ENCODE measurements at places on chromosomes 5 and 9. TPM values are rescaled to one million over a fixed set of nuclear protein-coding genes. Genes with fewer than 3 reads are reported as not detected.

GRCh38 chr9:123679330-123679987 lies 250.5 kb downstream of the DENND1A start:
- H3K36me3 ChIP-seq = no peaks in the 10 kb centered on the region
- H3K27ac ChIP-seq = no peak overlapping the region
- no peak overlapping the region for H3K4me3 ChIP-seq
- DNase-seq = no peak
- H3K4me1 ChIP-seq = no peaks in the 10 kb centered on the region
- H3K27me3 ChIP-seq = no peaks in the 10 kb centered on the region

DNA sequence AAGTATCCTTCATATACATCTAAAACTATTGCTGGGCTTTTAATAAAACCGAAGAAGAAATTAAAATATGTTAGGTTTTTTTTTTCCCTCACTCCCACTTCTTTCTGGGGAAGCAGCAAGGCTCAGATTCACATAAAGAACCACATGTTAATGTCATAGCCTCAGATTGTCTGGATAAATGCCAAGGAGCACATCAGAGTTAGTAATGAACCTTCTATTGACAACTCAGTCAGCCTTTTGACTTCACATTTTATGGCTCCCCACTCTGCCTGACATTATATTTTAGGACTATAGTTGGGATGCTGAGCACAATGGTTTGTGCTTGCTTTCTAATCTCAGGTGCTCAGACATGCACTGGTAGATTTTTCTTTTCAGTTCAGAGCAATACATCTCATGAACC lies 21.8 kb downstream of the DMAC1 start:
- no peak overlapping the region for H3K4me3 ChIP-seq
- no peaks in the 10 kb centered on the region for H3K4me1 ChIP-seq
- H3K27ac ChIP-seq = no peak overlapping the region

- no peaks in the 10 kb centered on the region for H3K36me3 ChIP-seq
- H3K27ac ChIP-seq = no peak overlapping the region
- DNase-seq = no peak
- no peaks in the 10 kb centered on the region for H3K4me1 ChIP-seq
- H3K27me3 ChIP-seq = no peaks in the 10 kb centered on the region
- no peak overlapping the region for H3K4me3 ChIP-seq
Measured at GRCh38 chr9:10003047-10003446, 609.8 kb downstream of the PTPRD start.

DNA sequence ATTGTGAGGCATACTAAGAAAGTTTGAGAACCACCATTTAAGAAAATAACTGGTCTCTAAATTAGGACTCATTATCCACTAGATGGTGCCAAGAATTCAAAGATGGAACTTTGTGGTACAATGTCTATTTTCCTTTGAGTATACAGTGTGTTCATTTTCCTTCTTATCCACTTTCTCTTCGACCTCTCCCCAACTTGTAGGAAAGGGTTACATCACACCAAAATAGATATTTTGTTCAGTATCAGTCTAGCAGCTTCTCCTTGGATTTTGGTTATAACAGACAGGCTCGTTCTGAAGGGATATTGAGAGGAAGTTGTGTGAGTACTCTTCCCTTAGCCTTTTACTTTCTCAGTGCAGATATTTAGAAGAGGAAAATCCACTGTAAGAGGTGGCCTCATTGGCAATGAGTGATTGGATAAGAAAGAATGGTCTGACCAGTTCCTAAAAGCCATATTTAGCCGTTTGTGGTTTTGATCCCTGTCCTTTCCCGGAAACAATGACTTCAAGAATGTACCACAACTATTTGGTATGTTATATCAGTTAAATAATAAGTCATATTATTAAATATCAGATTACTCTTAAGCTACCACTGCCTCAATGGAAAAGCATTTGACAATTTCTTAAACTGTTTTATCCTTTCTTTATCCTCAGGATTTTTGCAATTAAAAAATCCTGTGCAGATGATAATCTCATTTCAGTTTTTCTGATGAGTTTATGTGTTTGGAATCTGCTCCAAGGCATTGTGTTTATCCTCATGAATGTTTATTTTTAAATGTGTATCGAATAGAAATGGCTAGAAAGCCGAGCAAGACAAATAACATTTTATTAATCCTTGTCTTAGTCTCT lies 69.0 kb upstream of the GRAMD2B start:
- no peak for DNase-seq
- no peaks in the 10 kb centered on the region for H3K27me3 ChIP-seq
- H3K4me3 ChIP-seq = no peak overlapping the region
- no peaks in the 10 kb centered on the region for H3K4me1 ChIP-seq

DNA sequence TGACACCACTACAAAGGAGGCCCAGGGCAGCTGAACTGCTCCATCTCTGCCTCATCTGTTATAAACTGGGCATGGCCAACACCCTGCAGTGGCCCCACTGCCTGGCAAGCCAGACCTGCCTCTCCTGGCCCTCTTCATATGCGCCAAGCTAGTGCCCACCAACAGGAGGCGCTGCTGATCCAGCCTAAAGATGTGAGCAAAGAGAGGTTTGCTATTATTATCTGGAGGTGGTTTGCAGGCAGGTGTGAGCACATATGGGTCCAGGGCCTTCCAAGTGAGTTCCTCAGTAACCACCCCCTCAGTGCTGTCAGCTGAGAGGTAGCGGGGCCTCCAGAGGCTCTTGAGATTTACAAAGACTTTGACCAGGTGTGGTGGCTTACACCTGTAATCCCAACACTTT lies 232.2 kb downstream of the SYK start:
- H3K36me3 ChIP-seq = no peaks in the 10 kb centered on the region
- no peaks in the 10 kb centered on the region for H3K27me3 ChIP-seq
- H3K4me1 ChIP-seq = peaks cover 15% of the 10 kb centered on the region
- H3K4me3 ChIP-seq = no peak overlapping the region
- H3K27ac ChIP-seq = no peak overlapping the region

- H3K36me3 ChIP-seq = no peaks in the 10 kb centered on the region
- no peaks in the 10 kb centered on the region for H3K27me3 ChIP-seq
- peak; percentile 7 for DNase-seq
- H3K4me1 ChIP-seq = no peaks in the 10 kb centered on the region
- H3K4me3 ChIP-seq = no peak overlapping the region
Measured at GRCh38 chr9:89808756-89809181, 204.0 kb downstream of the GADD45G start.

GRCh38 chr5:77181596-77182304 lies 28.7 kb upstream of the PDE8B start:
- H3K36me3 ChIP-seq = no peaks in the 10 kb centered on the region
- no peaks in the 10 kb centered on the region for H3K4me1 ChIP-seq
- DNase-seq = no peak
- no peak overlapping the region for H3K4me3 ChIP-seq

- no peaks in the 10 kb centered on the region for H3K27me3 ChIP-seq
- no peak overlapping the region for H3K4me3 ChIP-seq
- no peaks in the 10 kb centered on the region for H3K36me3 ChIP-seq
- H3K27ac ChIP-seq = no peak overlapping the region
- H3K4me1 ChIP-seq = no peaks in the 10 kb centered on the region
- DNase-seq = no peak
Measured at GRCh38 chr5:108484035-108484434, 102.1 kb upstream of the FBXL17 start.

GRCh38 chr9:110178281-110178680 lies 29.7 kb downstream of the C9orf152 start:
- no peaks in the 10 kb centered on the region for H3K4me1 ChIP-seq
- no peak overlapping the region for H3K4me3 ChIP-seq
- H3K27ac ChIP-seq = no peak overlapping the region
- H3K27me3 ChIP-seq = no peaks in the 10 kb centered on the region

DNA sequence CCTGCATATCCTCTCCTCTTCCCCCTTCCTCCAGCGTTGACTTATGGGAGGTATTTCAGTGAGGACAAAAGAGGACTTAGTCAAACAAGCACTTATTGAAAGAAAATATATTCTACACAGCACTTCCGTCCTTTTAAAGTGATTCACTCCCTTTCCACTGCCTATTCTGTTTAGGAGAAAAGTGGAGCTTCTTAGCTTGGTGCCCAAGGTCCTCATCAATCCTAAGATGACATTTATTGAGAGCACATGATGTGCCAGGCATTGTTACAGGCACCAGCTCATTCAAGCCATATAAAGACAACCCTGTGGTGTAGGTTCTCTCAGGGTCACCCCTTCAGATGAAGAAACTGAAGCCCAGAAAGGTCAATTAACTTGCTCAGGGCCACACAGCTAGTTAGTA lies 95.9 kb downstream of the KCNIP1 start:
- no peak overlapping the region for H3K4me3 ChIP-seq
- no peak for DNase-seq
- H3K36me3 ChIP-seq = no peaks in the 10 kb centered on the region

DNA sequence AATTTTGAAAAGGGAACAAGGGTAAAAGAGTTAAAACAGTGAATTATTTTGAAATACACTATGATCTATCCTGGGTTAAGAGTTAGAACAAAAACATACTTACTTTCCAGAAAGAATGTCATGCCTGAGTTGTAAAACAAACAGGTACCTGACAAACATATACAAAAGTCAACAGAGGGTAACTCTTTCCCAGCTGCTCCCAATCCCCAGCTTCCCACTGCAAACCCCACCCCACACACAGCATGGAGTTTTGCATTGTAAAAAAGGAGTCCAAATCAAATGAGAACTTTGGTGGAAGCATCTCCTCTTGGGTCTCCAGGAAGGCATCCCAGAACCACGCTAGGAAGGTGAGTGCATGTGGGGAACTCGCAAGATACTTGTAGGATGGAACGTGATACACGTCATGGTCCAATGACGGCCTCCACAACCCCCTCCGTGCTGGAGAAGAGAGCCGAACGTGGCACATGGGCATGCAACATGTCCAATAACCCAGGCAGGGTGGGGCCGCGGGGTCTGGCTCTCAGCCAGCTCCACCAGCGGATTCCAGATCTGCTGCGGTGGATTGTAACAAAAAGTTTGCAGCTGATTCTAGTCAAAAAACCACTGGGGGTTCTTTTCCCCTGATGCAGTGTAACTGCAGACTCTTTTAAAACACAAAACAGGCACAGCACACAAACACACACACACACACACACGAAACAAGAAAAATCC lies 55.8 kb downstream of the EPB41L4B start:
- no peaks in the 10 kb centered on the region for H3K4me1 ChIP-seq
- H3K4me3 ChIP-seq = no peak overlapping the region
- no peak for DNase-seq
- H3K36me3 ChIP-seq = no peaks in the 10 kb centered on the region
- H3K27ac ChIP-seq = no peak overlapping the region

GRCh38 chr9:33619666-33620404 lies 95.8 kb downstream of the ANKRD18B start:
- no peaks in the 10 kb centered on the region for H3K36me3 ChIP-seq
- DNase-seq = no peak
- no peak overlapping the region for H3K4me3 ChIP-seq

DNA sequence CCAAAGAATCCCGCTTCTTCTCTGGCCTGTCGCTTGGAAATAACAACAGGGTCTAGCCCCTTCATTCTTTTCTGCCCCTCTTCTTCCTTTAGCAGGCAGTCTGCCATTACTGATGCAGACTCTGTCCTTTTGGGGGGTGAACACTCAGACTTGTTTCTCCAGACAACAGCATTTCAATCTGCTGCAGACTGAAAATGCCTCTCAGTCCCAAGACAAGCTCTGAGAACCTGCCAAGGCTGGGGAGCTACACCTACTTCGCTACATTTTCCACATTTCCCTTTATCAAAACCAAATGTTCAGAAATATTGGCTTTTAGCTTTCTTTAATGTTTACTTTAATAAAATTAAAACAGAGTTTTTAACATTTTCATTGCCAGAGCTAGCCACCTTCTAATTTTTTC lies 152.4 kb downstream of the MPDZ start:
- no peak overlapping the region for H3K4me3 ChIP-seq
- no peak overlapping the region for H3K27ac ChIP-seq
- H3K36me3 ChIP-seq = no peaks in the 10 kb centered on the region
- DNase-seq = no peak

DNA sequence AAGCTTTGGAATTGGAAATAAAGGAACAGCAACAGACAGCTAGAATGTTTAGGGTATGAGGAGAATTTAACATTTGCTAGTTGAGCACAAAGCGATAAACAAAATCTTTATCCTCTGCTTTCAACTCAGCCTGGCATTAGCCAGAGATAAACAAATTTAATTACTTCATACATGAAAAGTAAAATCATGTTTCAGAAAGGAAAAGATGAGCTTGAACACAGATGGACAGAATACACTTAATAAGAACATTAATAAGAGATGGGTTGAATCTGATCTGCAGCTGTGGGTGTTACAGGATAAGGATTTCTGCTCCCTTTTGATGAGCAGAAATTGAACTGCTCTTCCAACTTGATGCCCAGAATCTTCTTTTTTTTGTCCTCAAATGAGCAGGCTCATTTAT lies 275.2 kb downstream of the CSNK1G3 start:
- no peak overlapping the region for H3K4me3 ChIP-seq
- no peaks in the 10 kb centered on the region for H3K36me3 ChIP-seq
- no peak for DNase-seq
- no peaks in the 10 kb centered on the region for H3K4me1 ChIP-seq
- H3K27me3 ChIP-seq = no peaks in the 10 kb centered on the region
- no peak overlapping the region for H3K27ac ChIP-seq

DNA sequence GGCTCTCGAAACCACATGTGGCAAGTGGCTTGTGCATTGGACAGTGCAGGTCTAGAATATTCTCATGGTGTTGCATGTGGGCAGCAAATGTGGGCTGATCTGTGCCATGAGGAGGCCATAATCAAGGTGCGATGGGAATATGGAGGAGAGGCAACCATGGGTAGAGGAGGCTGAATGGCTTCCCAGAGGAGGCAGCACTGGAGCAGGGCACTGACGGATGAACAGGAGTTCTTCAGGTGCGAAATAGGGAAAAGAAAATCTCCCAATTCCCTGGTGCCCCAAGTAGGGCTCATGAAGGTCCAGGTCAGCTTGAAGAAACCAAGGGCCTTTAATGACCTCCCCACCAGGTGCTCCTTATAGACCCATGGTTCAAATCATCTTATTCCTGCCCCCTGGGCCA lies 126.5 kb downstream of the RXRA start:
- no peaks in the 10 kb centered on the region for H3K36me3 ChIP-seq
- H3K4me1 ChIP-seq = peaks cover 10% of the 10 kb centered on the region
- H3K27me3 ChIP-seq = no peaks in the 10 kb centered on the region
- DNase-seq = no peak
- no peak overlapping the region for H3K4me3 ChIP-seq

GRCh38 chr9:69877852-69878514 lies 57.4 kb downstream of the CFAP95 start:
- DNase-seq = no peak
- no peak overlapping the region for H3K4me3 ChIP-seq
- no peaks in the 10 kb centered on the region for H3K27me3 ChIP-seq
- no peak overlapping the region for H3K27ac ChIP-seq
- H3K36me3 ChIP-seq = no peaks in the 10 kb centered on the region

GRCh38 chr9:135146766-135147473 lies 59.5 kb downstream of the OLFM1 start:
- no peaks in the 10 kb centered on the region for H3K27me3 ChIP-seq
- H3K4me3 ChIP-seq = no peak overlapping the region
- no peaks in the 10 kb centered on the region for H3K4me1 ChIP-seq
- DNase-seq = no peak
- H3K36me3 ChIP-seq = no peaks in the 10 kb centered on the region
- H3K27ac ChIP-seq = no peak overlapping the region

- no peaks in the 10 kb centered on the region for H3K36me3 ChIP-seq
- no peak overlapping the region for H3K27ac ChIP-seq
- no peaks in the 10 kb centered on the region for H3K27me3 ChIP-seq
Measured at GRCh38 chr5:23169660-23170416, 316.7 kb upstream of the CDH12 start.

PAEP gene
- total RNA-seq = not detected

FBN2 gene
- 4.3 TPM for total RNA-seq

FUT7 gene
- total RNA-seq = not detected

NUDT12 gene
- 12.4 TPM for total RNA-seq

SV2C gene
- 0.21 TPM for total RNA-seq

C9 gene
- not detected for total RNA-seq

AKNA gene
- total RNA-seq = 40.2 TPM

OR1Q1 gene
- not detected for total RNA-seq

RANBP17 gene
- 72.8 TPM for total RNA-seq

SH3GL2 gene
- 2.4 TPM for total RNA-seq
